ENCODE measurements at places on chromosomes 1 and 21. TPM values are rescaled to one million over a fixed set of nuclear protein-coding genes. Genes with fewer than 3 reads are reported as not detected.

DNA sequence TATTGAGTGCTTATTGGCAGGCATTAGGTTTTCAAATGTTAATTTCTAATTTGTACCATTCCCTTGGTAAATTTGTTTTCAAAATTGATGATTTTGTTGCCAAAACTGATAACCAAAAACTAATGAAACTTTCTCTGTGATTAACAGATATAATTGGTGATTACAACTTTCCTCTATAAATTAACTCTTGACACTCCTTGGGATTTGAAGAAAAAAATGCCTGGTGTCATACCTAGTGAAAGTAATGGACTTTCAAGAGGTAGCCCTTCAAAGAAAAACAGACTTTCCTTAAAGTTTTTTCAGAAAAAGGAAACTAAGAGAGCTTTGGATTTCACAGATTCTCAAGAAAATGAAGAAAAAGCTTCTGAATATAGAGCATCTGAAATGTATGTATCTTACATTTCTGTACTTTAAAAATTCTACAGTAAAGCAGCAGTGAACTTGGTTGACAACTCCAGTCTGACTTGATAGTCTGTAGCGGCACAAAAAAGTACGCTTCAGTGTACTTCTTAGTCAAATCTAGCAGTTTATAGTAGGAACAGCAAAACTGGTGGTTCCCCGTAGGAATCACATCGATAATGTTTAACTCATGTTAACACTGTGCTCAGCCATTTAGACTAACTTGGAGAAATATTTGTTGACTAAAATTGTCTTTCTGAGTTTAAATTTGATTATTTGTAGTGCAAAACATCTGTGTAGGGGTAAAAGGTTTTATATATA is 3.0 kb downstream of the USP1 start:
- no peak for DNase-seq

GRCh38 chr21:25953659-25954058 is 216.9 kb downstream of the APP start:
- no peak for DNase-seq

DNA sequence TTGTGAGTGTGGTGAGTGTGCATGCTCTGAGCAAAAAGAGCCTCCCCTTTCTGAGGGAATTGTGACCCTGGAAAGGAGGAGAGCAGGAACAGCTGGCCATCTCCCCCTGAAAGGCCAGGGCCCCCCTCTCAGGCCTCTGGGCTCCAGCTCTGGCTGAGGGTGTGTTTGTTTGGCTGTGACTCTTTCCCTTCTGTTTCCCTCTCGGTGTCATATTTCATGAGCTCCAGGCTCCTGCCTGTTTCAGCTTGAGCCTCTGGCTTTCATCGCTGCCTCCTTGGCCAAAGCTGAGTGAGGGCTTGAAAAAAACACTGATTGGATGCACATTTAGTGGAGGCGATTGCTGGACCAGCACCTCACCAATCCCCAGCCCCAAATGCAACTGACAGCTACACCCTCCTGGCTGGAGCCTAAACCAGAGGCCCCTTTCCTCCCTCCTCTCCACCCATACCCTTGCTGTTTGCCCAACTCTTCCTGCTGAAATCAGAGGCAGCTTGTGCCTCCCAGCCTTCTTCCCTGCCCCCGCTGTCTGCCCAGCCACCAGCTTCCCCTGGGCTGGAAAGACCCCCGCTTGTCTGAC is 64.1 kb downstream of the DDR2 start:
- DNase-seq, result no peak

GRCh38 chr21:36695283-36695634 is 3.7 kb upstream of the SIM2 start:
- no peak for DNase-seq

DNA sequence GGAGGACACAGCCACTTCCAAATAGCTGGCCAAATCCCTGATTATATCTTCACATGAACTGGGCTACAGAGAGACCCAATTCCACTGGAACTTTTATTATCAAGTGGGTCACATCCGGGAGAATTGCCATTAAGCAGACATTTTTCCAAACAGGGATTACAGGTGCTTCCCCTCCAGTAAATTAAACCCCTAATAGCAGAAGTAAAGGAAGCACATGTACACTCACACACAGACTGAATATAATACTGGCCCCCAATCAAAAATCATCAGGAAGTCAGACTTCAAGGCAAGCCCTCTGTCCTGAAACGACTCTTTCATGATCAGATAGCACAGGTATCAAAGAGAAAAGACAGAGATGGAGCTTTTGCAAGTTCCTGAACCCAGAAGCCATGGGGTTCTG is 118.6 kb upstream of the PPP2R5A start:
- no peak for DNase-seq

- no peak for DNase-seq
Observed at GRCh38 chr1:245859493-245860114, 647.5 kb downstream of the SMYD3 start.

GRCh38 chr1:61084491-61085031 is 2.2 kb downstream of the NFIA start:
- DNase-seq, result no peak

- no peak for DNase-seq
Observed at GRCh38 chr1:247441606-247442005, 16.3 kb downstream of the OR2B11 start.

GRCh38 chr1:94522304-94522703 is 19.3 kb downstream of the F3 start:
- no peak for DNase-seq

DNA sequence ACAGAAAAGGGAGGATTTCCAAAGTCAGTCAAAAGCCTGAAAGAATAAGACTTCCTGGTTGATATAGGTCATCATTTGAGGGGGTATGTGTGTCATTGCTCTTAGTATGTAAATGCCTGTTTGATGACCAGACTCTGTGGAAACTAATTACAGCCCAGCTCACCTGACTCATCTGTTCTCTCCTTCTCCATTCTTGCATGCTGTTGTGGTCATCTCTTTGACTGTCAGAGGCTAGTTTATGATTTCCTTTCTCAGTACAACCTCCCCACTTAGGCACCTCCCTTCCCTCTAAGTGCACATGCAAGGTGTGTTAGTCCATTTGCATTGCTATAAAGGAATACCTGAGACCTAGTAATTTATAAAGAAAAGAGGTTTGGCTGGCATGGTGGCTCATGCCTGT is 2.4 kb upstream of the C1orf116 start:
- DNase-seq, result no peak

GRCh38 chr1:16484501-16484835 is 29.6 kb downstream of the RNU1-1 start:
- DNase-seq, result no peak

- no peak for DNase-seq
Observed at GRCh38 chr1:28646040-28646439, 2.4 kb upstream of the RNU11 start.

MCOLN2 gene
- polyA plus RNA-seq, result 2.0 TPM

TPRG1L gene
- polyA plus RNA-seq, result 18.7 TPM

PRMT6 gene
- polyA plus RNA-seq, result not detected

IQGAP3 gene
- polyA plus RNA-seq, result 16.0 TPM

GNAT2 gene
- not detected for polyA plus RNA-seq

LCE2A gene
- polyA plus RNA-seq, result not detected

KRTAP13-2 gene
- not detected for polyA plus RNA-seq
